Naive B cell (primary cell): ENCODE measurements at places on chromosomes 7 and 10. TPM values are rescaled to one million over a fixed set of nuclear protein-coding genes. Genes with fewer than 3 reads are reported as not detected.

The AKAP9 gene
- 20.8 TPM for polyA plus RNA-seq

The ZNF503 gene
- not detected for polyA plus RNA-seq

The ADAMTS14 gene
- polyA plus RNA-seq = not detected

The TRIM73 gene
- 1.2 TPM for polyA plus RNA-seq

The LRRC18 gene
- polyA plus RNA-seq = 1.1 TPM

The ZNF398 gene
- polyA plus RNA-seq = 7.2 TPM

The TMEM139 gene
- polyA plus RNA-seq = not detected

DNA sequence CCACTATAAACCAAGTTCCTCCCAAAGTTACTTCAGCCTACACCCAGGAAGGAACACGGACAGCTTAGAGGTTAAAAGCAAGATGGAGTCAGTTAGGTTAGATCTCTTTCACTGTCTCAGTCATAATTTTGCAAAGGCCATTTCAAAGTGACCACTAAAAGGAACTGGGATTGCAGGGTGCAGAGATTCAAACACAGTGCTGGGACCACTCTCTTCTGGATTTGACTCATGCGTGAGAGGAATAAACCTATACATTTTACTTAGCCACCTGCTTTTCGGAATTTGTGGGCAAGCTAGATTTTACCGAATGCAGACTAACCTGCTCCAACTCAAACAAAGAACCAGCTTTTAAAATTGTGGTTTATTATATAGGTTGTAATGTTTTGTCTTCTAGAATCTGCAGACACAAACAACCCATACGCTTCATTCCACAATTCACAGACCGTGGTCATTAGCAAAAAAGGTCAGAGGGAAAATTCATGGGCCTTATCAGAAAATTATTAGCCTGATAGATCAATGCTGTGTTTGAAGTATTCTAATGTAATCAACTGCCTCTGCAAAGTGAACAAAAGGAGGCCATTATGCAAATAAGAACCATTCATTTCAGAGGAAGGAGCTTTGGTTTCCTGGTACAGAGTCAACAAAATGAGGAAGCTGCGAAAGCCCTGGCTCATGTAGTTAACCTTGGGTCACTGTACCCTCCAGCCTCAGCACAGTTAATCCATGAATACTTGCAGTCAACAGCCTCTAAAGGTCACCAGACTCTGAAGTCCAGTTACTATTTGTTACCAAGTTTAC lies 342.7 kb upstream of the KLF6 start:
- no peak overlapping the region for H3K27ac ChIP-seq
- DNase-seq = peak; percentile 58
- H3K4me3 ChIP-seq = no peak overlapping the region
- no peaks in the 10 kb centered on the region for H3K27me3 ChIP-seq
- H3K36me3 ChIP-seq = peaks cover 4% of the 10 kb centered on the region
- H3K4me1 ChIP-seq = peaks cover 13% of the 10 kb centered on the region

- DNase-seq = no peak
- no peak overlapping the region for H3K4me3 ChIP-seq
- no peaks in the 10 kb centered on the region for H3K27me3 ChIP-seq
- H3K27ac ChIP-seq = no peak overlapping the region
- no peaks in the 10 kb centered on the region for H3K4me1 ChIP-seq
- no peaks in the 10 kb centered on the region for H3K36me3 ChIP-seq
Observed at GRCh38 chr7:114590298-114590697, 175.7 kb downstream of the FOXP2 start.

- no peaks in the 10 kb centered on the region for H3K27me3 ChIP-seq
- peaks cover 8% of the 10 kb centered on the region for H3K4me1 ChIP-seq
- H3K4me3 ChIP-seq = no peak overlapping the region
Observed at GRCh38 chr10:71649631-71650030, 69.9 kb downstream of the C10orf105 start.

GRCh38 chr7:2299870-2300512 lies 14.2 kb downstream of the SNX8 start:
- H3K27me3 ChIP-seq = no peaks in the 10 kb centered on the region
- DNase-seq = peak; percentile 41
- no peaks in the 10 kb centered on the region for H3K36me3 ChIP-seq
- peak overlapping the region; percentile 81 for H3K4me3 ChIP-seq

GRCh38 chr7:130278860-130279259 lies 12.2 kb downstream of the CPA2 start:
- no peaks in the 10 kb centered on the region for H3K36me3 ChIP-seq
- H3K27me3 ChIP-seq = peaks cover 36% of the 10 kb centered on the region
- DNase-seq = no peak

DNA sequence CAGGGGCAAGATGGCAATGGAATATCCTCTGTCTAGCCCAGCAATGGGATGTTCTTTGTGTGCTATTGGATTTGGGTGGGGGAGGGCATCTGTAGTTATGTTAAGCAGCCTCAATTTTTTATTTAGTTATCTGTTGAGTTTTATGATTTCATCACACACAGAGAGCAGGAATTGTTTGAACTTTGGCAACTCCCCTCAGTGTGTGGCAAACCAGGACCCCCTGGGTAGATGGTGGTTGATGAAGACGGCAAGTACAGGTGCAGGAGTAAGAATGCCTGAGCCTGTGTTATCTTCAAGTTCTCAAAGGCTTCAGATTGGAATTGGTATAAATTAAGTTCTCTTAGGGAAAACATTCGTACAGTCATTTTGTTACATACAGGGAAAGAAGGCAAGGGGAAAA lies 142.4 kb upstream of the SAMD8 start:
- peaks cover 10% of the 10 kb centered on the region for H3K36me3 ChIP-seq
- H3K4me3 ChIP-seq = no peak overlapping the region
- DNase-seq = no peak
- H3K27ac ChIP-seq = no peak overlapping the region
- peaks cover 31% of the 10 kb centered on the region for H3K4me1 ChIP-seq
- no peaks in the 10 kb centered on the region for H3K27me3 ChIP-seq

- no peak overlapping the region for H3K27ac ChIP-seq
- no peak overlapping the region for H3K4me3 ChIP-seq
- DNase-seq = peak; percentile 36
- no peaks in the 10 kb centered on the region for H3K27me3 ChIP-seq
- no peaks in the 10 kb centered on the region for H3K36me3 ChIP-seq
Observed at GRCh38 chr10:124145109-124145870, 51.9 kb upstream of the CHST15 start.

GRCh38 chr10:15841696-15842095 lies 18.6 kb downstream of the MINDY3 start:
- no peaks in the 10 kb centered on the region for H3K4me1 ChIP-seq
- no peaks in the 10 kb centered on the region for H3K27me3 ChIP-seq
- H3K27ac ChIP-seq = no peak overlapping the region

DNA sequence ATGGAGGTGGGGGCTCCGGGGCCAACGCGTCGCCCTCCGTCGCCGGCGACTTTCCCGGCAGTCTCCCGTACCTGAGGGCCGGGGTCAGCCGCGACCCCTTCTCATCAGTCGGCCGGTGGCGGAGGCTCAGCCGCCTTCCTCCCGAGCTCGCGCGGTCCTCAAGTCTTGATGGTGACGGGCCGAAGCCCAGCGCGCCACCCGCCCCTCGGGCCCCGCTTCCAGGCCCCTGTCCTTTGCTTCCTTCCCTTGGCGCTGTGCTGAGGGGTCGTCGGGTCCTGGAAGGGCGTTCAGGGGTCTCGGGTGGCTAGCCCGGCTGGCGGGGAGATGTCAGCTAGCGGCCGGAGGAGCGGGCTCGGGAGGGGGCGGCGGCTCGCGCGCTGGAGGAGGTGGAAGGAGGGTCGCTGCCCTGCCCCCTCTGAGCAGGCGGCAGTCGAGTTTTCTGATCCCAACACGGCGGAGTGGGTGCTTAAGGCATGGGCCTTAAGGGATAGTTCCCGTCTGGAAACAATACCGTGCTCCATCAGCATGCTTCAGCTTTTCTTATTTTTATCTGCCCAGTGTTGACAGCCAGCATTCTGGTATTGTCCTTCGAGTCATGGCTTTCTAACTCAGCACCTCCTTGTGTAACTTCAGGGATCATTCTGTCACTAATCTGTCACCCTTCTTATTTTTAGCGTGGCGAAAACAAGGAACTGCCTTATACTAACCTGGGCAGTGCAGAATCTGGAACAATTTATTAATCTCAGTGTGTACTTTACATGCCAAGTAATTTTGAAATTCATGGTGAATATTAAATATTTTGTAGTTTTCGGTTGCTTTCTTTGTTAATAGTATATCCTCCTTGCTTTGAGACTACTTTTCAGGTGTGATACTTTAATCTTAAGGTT lies 748 bp downstream of the PHTF2 start:
- no peaks in the 10 kb centered on the region for H3K36me3 ChIP-seq
- H3K4me1 ChIP-seq = peaks cover 88% of the 10 kb centered on the region
- H3K4me3 ChIP-seq = peak overlapping the region; percentile 92
- no peaks in the 10 kb centered on the region for H3K27me3 ChIP-seq
- peak overlapping the region; percentile 79 for H3K27ac ChIP-seq
- peak; percentile 33 for DNase-seq

- H3K36me3 ChIP-seq = no peaks in the 10 kb centered on the region
- no peaks in the 10 kb centered on the region for H3K4me1 ChIP-seq
Observed at GRCh38 chr10:44660271-44660670, 250.9 kb upstream of the TMEM72 start.

GRCh38 chr7:80093349-80093748 lies 41.3 kb upstream of the GNAI1 start:
- no peak for DNase-seq
- no peaks in the 10 kb centered on the region for H3K36me3 ChIP-seq
- no peak overlapping the region for H3K4me3 ChIP-seq
- no peak overlapping the region for H3K27ac ChIP-seq

DNA sequence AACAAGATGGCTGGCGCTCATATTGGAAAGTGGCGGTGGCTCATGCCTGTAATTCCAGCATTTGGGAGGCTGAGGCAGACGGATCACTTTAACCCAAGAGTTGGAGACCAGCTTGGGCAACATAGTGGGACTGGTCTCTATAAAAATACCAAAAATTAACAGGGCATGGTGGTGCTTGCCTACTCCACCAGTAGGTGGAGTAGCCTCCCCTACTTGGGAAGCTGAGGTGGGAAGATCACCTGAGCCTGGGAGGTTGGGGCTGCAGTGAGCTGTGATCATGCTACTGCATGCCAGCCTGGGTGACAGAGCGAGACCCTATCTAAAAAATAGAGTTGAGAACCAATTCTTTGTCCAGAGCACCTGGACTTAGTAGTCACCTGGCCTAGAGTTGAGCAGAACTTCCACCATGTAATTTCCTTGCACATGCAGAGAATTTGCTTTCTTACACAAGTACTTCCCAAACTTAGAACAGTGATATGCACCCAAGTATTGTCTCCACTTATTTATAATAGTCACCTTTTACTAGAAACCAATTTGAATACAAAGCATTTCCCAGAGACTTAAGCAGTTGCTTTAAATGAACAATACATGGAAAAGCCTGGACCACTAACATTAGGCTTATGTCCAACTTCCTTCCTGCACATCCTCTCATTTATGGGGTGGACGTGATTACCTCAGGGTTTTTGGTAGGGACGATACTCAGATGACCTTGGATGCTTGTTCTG lies 15.9 kb downstream of the LAMB4 start:
- no peak overlapping the region for H3K27ac ChIP-seq
- peak; percentile 19 for DNase-seq
- H3K27me3 ChIP-seq = peaks cover 1% of the 10 kb centered on the region
- no peaks in the 10 kb centered on the region for H3K4me1 ChIP-seq

DNA sequence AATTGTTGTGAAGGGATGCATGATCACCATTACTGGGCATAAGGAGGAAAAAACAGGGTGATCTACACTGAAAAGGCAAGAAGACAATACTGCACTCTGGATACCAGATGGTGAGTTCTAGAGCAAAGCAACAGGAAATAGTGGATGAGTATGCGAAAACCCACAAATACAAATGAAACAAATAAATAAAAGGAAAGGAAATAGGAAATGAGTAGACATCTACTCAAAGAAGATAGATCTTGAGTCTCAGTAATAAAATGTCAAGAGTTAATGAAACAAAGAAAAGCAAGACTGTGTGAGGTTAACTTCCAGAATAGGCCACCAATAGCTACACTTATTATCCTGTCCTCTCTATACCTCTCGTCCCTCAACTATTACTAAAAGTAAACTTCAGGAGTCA lies 11.7 kb downstream of the ORC5 start:
- DNase-seq = no peak
- peaks cover 72% of the 10 kb centered on the region for H3K36me3 ChIP-seq
- no peak overlapping the region for H3K4me3 ChIP-seq
- no peaks in the 10 kb centered on the region for H3K4me1 ChIP-seq
- H3K27me3 ChIP-seq = no peaks in the 10 kb centered on the region

DNA sequence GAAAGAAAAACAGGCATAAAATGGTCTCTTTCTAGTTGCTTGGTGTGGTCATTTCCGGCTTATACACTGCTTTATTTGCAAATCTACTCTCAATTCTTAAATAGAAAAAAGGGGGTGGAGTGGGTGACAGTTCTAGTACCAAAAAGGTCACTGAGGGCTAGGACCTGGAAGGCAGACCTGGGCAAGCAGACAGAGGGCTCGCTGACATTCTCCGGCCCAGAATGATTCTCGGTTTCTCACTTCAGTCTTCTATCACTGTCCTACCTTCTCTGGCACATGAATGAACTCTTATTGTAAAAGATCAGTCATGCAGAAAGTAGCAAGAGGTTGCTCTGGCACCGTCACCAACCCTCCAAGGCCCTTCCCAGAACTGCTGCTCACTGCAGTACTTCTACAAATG lies 54.0 kb downstream of the MALSU1 start:
- DNase-seq = no peak
- no peaks in the 10 kb centered on the region for H3K27me3 ChIP-seq
- no peak overlapping the region for H3K4me3 ChIP-seq

DNA sequence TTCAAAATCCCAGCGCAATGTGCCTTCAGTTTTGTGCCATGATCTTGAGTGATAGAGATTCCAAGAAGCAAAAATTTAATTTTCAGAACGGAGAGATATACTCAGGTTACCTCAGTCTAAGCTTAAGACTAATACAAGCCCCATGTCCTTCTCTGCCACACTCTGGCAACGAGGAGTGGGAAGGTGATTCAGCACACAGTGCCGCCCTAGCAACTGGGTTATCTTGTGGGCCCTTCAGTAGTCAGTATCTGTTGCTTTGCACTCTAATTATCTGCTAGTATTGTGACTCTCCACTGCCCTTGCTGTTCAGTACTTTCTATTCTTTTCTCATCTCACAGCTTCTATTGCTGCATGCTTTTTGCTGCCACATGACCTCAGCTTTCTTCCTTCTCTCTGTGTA lies 39.2 kb upstream of the MKLN1 start:
- H3K27ac ChIP-seq = no peak overlapping the region
- no peak overlapping the region for H3K4me3 ChIP-seq
- H3K36me3 ChIP-seq = no peaks in the 10 kb centered on the region
- no peaks in the 10 kb centered on the region for H3K4me1 ChIP-seq

- H3K4me3 ChIP-seq = no peak overlapping the region
- H3K27me3 ChIP-seq = peaks cover 4% of the 10 kb centered on the region
- no peaks in the 10 kb centered on the region for H3K36me3 ChIP-seq
Observed at GRCh38 chr10:30804478-30805055, 175.0 kb upstream of the LYZL2 start.
